Iris pigment epithelial cell (primary cell): ENCODE measurements at places on chromosomes 12 and 14.
A peak's percentile ranks its signal among the peaks of the same experiment; 100 is the strongest.

GRCh38 chr12:132445884-132446632, 43.9 kb upstream of the FBRSL1 start:
- DNase-seq = peak; percentile 79

- DNase-seq = no peak
Observed at GRCh38 chr14:58354808-58355207, 40.9 kb upstream of the TOMM20L start.

DNA sequence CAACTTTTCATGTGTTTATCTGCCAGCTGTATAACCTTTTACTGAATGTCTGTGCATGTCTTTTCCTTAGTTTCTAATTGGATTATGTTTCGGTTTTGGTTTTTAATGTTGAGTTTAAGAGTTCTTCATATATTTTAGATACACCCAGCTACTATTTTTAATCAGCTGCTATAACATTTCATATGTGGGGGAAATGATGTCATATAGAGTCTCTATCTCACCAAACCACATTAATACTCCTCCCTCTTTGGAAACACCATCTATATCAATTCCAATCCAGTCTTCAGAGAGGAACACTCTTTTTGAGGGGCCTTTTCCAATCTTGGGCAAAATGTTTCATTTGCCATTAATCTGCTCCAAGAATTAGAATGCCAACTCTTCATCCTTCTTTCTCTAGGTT, 28.5 kb upstream of the GCH1 start:
- DNase-seq = no peak

- DNase-seq = no peak
Observed at GRCh38 chr14:81371802-81372201, 28.3 kb downstream of the STON2 start.
